ENCODE measurements at places on chromosomes 5 and 9.

GRCh38 chr5:154409230-154409840 is 36.5 kb upstream of the SAP30L start:
- DNase-seq: no peak

DNA sequence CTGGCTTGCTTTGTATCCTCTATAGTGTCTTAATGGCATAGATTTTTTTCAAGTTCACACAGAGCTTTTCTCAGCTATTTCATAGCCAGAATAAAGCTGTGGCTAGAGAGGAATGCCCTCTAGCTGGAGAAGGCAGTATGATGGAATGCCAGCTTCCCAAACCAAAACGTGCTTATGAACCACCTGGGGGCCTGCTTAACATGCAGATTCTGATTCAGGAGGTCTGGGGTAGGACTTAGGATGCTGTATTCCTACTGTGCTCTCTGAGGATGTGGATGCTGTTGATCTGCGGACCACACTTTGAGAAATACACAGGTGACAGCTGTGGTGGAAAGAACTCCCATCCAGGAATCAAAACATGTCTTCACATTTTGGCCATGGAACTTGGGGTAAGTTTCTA is 49.9 kb upstream of the DPYSL3 start:
- DNase-seq: no peak

GRCh38 chr5:107340631-107341030 is 330.1 kb downstream of the EFNA5 start:
- no peak for DNase-seq

DNA sequence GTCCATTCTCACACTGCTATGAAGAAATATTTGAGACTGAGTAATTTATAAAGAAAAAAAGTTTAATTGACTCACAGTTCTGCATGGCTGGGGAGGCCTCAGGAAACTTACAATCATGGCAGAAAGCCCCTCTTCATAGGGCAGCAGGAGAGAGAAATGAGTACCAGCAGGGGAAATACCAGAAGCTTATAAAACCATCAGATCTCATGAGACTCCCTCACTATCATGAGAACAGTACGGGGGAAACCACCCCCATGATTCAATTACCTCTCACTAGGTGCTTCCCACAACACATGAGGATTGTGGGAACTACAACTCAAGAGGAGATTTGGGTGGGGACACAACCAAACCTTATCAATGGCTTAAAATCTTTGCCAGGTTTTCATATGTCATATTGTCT is 20.3 kb upstream of the TENT4A start:
- DNase-seq: no peak
